Mucosa of gallbladder (tissue), 1 donor: ENCODE measurements at places on chromosomes 2 and 18. TPM values are rescaled to one million over a fixed set of nuclear protein-coding genes. Genes with fewer than 3 reads are reported as not detected.

Gene SRBD1
- 13.6 TPM for total RNA-seq

Gene GCG
- total RNA-seq, result 0.17 TPM

Gene METAP1D
- 2.7 TPM for total RNA-seq

Gene VWA3B
- total RNA-seq, result 0.58 TPM

Gene MCEE
- total RNA-seq, result 15.8 TPM

Gene GPATCH11
- 5.8 TPM for total RNA-seq

Gene ACOXL
- total RNA-seq, result not detected
